Stimulated activated CD8-positive, alpha-beta memory T cell treated with anti-CD3 and anti-CD28 coated beads, Interleukin-7, amount 100 ng/mL, for 4 hours (primary cell): ENCODE measurements at places on chromosomes 4 and X.

GRCh38 chrX:70422851-70423341 lies at the start of gene GDPD2:
Gene GDPD2, plus strand, starts transcription at chrX:70423314. Its CDS starts 1,671 bp downstream, at chrX:70424985.
- DNase-seq = no peak

DNA sequence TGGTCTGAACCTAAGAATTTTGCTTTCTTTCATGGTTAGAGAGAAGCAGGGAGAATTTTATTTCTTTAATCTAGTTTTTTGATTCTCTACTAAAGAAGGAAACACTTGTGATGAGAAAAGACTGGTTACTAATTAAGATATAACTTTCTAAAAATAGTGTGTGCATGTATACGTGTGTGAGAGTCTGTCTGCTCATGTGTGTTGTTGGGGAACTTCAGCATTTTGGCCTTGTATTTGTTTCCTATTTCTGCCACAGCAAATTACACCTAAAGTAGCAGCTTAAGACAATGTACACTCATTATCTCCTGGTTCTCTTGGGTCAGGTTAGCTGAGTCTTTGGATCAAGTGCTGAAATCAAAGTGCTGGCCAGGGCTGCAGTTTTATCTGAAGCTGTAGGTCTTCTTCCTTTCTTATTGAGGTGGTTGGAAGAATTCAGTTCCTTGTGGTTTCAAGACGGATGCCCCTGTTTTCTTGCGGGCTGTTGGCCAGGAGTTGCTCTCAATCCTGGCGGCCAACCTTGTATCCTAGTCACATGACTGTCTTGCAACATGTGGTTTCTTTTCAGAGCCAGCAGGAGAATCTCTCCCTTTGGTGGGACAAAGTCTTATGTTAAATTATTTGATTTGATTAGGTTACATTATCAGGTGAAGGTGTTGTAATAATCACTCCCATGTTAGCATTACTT lies 188.4 kb upstream of the CLNK start:
- no peak for DNase-seq

DNA sequence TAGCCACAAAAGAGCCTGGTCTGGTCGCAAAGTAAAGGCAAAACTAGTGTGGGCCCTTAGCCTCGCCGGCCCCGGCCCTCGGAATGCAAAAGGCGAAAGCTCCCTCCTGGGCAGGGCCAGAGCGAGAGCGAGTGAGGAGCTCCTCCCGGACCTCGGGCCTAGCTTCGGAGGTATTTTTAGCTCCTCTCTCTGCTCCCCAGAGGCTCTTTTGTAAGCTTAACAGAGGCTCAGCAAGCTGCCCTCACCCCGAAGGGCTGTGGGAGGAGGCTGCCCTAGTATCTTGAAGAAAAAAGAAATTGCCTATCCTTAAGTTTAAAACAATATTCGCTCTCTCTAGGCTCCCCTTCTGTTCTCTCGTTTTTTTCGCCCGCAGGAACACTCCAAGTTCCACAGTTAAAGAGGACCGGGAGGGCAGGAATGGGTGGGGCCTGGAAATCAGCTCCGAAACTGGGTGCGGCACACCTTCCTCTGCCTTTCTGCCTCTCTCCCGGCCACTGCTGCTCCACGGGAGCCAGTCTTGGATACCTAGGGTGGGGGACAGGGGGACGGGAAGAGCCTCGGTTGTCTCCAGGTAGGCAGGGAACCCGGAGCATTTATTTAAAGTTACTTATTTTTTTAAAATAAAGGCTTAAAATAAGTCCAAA lies 12.1 kb downstream of the HAND2 start:
- DNase-seq = no peak

- DNase-seq = no peak
Observed at GRCh38 chrX:12378253-12378652, 240.0 kb downstream of the FRMPD4 start.

GRCh38 chr4:100189820-100190642 lies at the start of gene DDIT4L:
Gene DDIT4L, minus strand, starts transcription at chr4:100190468. Its CDS starts 485 bp downstream, at chr4:100189983.
- DNase-seq = no peak

DNA sequence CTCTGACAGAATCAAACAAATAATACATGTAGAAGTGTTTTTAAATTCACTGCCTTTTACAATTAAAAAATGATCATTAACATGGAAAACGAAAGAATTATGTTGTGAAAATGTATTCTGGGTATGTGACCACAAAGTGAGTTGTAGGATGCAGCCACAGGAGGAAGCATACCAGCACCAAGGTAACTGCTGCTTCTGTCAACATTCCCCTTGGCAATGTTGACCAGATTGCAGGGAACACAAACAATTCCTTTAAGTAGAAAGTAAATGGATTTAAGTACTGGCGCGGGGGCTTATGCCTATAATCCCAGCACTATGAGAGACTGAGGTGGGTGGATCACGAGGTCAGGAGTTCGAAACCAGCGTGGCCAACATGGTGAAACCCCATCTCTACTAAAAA lies 1877.9 kb upstream of the PCDH7 start:
- DNase-seq = no peak

DNA sequence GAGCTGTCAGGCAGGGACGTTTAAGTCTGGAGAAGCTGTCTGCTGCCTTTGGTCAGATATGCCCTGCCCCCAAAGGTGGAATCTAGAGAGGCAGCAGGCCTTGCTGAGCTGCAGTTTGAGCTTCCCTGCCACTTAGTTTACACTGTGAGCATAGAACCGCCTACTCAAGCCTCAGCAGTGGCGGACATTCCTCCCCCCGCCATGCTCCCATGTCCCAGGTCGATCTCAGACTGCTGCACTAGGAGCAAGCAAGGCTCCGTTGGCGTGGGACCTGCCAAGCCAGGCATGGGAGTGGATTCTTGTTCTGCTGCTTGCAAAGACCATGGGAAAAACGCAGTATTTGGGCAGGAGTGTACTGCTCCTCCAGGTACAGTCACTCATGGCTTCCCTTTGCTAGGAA lies 24.3 kb downstream of the PLK4 start:
- no peak for DNase-seq

GRCh38 chrX:127708155-127708554 lies 344.0 kb downstream of the ACTRT1 start:
- no peak for DNase-seq
